ENCODE measurements at places on chromosomes 2 and 18.

DNA sequence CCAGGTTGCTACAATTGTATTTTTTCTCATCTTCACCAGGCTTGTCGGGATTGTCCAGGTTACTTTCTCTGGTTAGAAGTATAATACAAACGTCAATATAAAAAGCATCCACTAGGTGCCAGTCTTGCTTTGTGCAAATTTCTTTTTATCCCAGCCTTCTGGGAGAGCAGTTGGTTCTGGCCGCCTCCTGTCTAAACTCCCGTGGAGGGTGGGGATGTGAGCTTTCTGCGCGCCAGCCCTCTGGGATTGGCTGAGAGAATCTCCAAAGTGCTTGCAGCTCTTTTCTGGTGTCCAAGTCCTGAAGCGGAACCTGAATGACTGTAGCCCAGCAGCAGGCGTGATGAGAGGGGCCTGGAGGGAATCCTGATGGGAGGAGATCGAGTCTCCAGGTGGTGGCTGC lies 22.4 kb upstream of the TOGARAM2 start:
- DNase-seq = no peak
- H3K36me3 ChIP-seq = no peaks in the 10 kb centered on the region
- no peak overlapping the region for H3K27ac ChIP-seq
- H3K27me3 ChIP-seq = no peaks in the 10 kb centered on the region

DNA sequence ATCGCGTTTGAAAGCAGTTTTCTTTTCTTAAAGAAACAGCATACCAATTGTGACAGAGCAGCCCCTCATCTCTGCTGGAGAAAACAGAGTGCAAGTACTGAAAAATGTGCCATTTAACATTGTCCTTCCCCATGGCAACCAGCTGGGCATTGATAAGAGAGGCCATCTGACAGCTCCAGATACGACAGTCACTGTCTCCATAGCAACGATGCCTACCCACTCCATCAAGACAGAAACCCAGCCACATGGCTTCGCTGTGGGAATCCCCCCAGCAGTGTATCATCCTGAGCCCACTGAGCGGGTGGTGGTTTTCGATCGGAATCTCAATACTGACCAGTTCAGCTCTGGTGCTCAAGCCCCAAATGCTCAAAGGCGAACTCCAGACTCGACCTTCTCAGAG lies 9.5 kb downstream of the GRHL1 start:
- no peak overlapping the region for H3K27ac ChIP-seq
- peaks cover 10% of the 10 kb centered on the region for H3K27me3 ChIP-seq
- H3K4me1 ChIP-seq = peaks cover 5% of the 10 kb centered on the region
- H3K4me3 ChIP-seq = no peak overlapping the region
- no peak for DNase-seq
- H3K36me3 ChIP-seq = no peaks in the 10 kb centered on the region

GRCh38 chr2:39743269-39743776 lies 35.7 kb downstream of the THUMPD2 start:
- no peak for DNase-seq
- no peaks in the 10 kb centered on the region for H3K27me3 ChIP-seq
- no peaks in the 10 kb centered on the region for H3K4me1 ChIP-seq
- H3K27ac ChIP-seq = no peak overlapping the region
- H3K4me3 ChIP-seq = no peak overlapping the region

DNA sequence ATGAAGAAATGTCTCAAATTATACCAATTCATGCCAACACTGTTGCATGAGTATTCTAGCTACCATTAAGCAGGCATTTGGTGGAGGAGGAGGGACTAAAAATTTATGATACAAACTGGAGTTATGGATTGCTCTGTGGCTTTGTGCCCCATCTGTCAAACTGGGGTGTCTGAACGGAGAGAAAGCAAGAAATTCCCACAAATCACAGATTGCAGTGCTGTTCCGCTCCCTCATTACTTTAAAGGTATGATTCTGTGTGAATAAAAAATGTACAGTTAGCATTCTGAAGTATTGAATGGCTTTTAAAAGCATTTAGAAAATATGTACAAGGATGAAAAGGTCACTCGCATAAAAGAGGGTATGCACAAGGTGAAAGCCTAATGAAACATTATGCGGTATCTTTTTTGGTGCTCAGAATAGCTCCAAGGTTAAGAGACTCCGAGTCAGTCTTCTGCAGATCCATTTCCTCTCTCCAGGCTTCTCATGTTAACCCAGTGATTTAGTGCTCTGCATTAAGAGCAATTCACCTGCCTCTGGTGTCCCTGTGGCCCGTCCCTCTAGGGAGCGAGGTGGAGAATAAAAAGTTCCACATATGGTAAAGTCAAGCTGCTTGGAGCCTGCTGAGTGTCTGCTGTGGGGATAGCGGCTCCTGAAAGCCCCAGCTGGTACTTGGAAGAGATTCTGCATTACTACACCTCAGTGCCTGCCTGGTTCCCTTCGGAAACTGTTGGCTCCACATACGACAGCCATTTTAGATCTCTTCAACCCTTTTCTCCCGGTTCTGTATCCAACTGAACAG lies 184.2 kb downstream of the ZNF521 start:
- H3K36me3 ChIP-seq = peaks cover 1% of the 10 kb centered on the region
- H3K4me1 ChIP-seq = peaks cover 24% of the 10 kb centered on the region
- H3K27me3 ChIP-seq = no peaks in the 10 kb centered on the region
- no peak overlapping the region for H3K27ac ChIP-seq

- no peak overlapping the region for H3K27ac ChIP-seq
Observed at GRCh38 chr2:182831101-182831500, 35.3 kb downstream of the FRZB start.

GRCh38 chr2:61178603-61179545 lies 16.9 kb downstream of the C2orf74 start:
- H3K4me3 ChIP-seq = peak overlapping the region; percentile 82
- peaks cover 33% of the 10 kb centered on the region for H3K36me3 ChIP-seq
- no peaks in the 10 kb centered on the region for H3K27me3 ChIP-seq

- H3K4me1 ChIP-seq = peaks cover 93% of the 10 kb centered on the region
- H3K27ac ChIP-seq = peak overlapping the region; percentile 94
- no peaks in the 10 kb centered on the region for H3K27me3 ChIP-seq
- H3K36me3 ChIP-seq = peaks cover 65% of the 10 kb centered on the region
Observed at GRCh38 chr2:174585657-174586252, 11.8 kb downstream of the WIPF1 start.

- no peaks in the 10 kb centered on the region for H3K27me3 ChIP-seq
- H3K36me3 ChIP-seq = peaks cover 9% of the 10 kb centered on the region
- peak; percentile 75 for DNase-seq
- peak overlapping the region; percentile 85 for H3K4me3 ChIP-seq
- H3K4me1 ChIP-seq = peaks cover 31% of the 10 kb centered on the region
Observed at GRCh38 chr2:120177001-120177621, 46.1 kb downstream of the TMEM185B start.

GRCh38 chr2:156687715-156688114 lies 251.5 kb downstream of the GPD2 start:
- H3K27ac ChIP-seq = no peak overlapping the region
- peaks cover 13% of the 10 kb centered on the region for H3K27me3 ChIP-seq
- no peak overlapping the region for H3K4me3 ChIP-seq
- peaks cover 1% of the 10 kb centered on the region for H3K36me3 ChIP-seq

DNA sequence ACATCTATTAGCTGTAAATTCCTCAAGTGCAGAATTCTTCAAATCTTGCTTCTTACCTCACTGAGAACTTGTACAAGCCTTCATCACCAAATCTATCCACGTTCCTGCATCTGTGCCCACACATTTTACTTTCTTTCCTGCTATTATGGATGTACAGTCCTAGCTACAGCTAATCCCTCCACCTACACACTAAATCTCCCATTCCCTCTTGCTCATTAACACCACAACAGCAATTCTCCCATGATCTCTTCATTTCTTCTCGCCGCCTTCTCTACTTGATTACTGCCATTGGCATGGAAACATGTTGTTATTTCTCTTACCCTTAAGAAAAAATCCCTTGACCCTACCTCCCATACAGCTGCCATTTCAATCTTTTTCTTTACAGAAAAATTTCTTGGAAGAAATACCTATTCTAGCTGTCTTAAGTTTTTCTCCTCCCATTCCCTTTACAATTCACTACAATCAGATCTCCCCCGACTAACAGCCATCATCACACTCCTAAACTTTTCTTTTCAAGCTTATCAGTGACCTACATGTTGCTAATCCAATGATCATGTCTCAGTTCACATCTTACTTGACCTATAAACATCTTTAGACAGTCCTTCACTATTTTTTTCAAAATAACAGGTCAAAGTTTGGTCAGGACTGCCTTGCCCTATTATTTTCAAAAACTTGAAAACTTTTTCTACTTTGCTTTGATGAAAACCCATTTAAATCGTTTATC lies 41.0 kb downstream of the ROCK2 start:
- no peaks in the 10 kb centered on the region for H3K27me3 ChIP-seq
- DNase-seq = no peak
- H3K36me3 ChIP-seq = no peaks in the 10 kb centered on the region
- peaks cover 15% of the 10 kb centered on the region for H3K4me1 ChIP-seq
- H3K4me3 ChIP-seq = no peak overlapping the region
- no peak overlapping the region for H3K27ac ChIP-seq

GRCh38 chr2:157182834-157183396 lies 74.6 kb upstream of the GALNT5 start:
- DNase-seq = no peak
- H3K4me1 ChIP-seq = no peaks in the 10 kb centered on the region
- H3K4me3 ChIP-seq = no peak overlapping the region

DNA sequence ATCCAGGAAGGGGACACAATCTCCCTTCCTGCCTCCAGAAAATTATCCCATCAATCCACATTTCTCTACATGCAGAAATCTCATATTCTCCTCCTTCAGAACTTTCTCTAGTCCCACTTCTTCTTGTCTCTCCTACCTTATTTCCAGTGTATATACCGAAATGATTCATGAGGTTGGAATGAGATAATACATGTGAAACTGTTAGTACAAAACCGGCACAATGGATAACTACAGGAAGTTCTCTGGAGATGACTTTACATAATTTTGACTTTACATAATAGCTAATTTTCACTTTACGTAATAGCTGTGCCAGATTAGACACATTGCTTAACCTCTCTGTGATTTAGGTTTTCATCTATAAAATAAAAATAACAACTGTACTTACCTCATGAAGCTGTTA lies 801.3 kb downstream of the ERBB4 start:
- no peaks in the 10 kb centered on the region for H3K4me1 ChIP-seq
- H3K27me3 ChIP-seq = no peaks in the 10 kb centered on the region
- no peak overlapping the region for H3K27ac ChIP-seq
- no peak overlapping the region for H3K4me3 ChIP-seq
- no peak for DNase-seq

- no peaks in the 10 kb centered on the region for H3K4me1 ChIP-seq
- H3K4me3 ChIP-seq = no peak overlapping the region
- peaks cover 16% of the 10 kb centered on the region for H3K36me3 ChIP-seq
- H3K27ac ChIP-seq = no peak overlapping the region
- no peaks in the 10 kb centered on the region for H3K27me3 ChIP-seq
- no peak for DNase-seq
Observed at GRCh38 chr18:9535430-9535991, 60.2 kb downstream of the RALBP1 start.

DNA sequence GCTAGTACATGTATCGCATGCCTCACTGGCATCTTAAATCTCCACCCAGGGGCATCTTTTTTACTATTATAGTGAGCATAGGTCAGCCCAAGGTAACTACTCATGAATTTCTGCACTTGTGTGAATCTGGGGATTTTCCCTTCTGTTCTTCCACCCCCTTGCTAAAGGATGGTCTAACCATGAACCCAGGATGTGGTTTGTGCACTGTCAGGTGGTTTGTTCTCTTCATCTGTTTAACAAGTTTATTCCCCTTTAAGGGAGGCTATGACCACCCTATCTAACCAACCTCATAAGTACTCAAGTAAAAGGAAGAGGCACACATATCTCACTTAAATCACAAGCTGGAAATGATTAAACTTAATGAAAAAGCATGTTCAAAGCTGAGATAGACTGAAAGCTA lies 243.0 kb downstream of the RPRM start:
- H3K4me1 ChIP-seq = peaks cover 16% of the 10 kb centered on the region
- H3K27ac ChIP-seq = peak overlapping the region; percentile 44
- no peak overlapping the region for H3K4me3 ChIP-seq
- no peaks in the 10 kb centered on the region for H3K27me3 ChIP-seq

DNA sequence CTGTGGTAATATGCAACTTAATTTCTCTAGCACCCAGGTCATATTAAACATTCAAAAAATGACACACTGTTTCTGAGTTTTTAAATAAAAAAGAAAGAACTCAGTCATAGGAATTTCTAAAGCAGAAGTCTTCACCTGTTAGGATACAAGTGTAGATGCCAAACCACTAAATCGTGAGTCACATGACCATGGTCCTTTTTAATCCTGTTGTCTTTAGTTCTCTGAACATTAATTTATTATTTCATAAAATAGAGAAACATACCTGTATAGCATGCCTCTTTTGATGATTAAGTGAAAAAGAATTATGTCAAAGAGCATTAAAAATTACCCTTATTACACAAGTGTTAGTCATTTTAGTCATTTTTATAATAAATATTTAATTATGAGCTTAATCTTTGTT lies 398.8 kb downstream of the CCDC85A start:
- no peaks in the 10 kb centered on the region for H3K4me1 ChIP-seq
- no peak for DNase-seq
- no peak overlapping the region for H3K4me3 ChIP-seq
- no peak overlapping the region for H3K27ac ChIP-seq

GRCh38 chr2:6917761-6918421 lies 679 bp downstream of the RNF144A start:
- peaks cover 52% of the 10 kb centered on the region for H3K4me1 ChIP-seq
- peak overlapping the region; percentile 32 for H3K27ac ChIP-seq
- DNase-seq = no peak
- H3K4me3 ChIP-seq = peak overlapping the region; percentile 63
- H3K36me3 ChIP-seq = peaks cover 8% of the 10 kb centered on the region
- H3K27me3 ChIP-seq = no peaks in the 10 kb centered on the region

DNA sequence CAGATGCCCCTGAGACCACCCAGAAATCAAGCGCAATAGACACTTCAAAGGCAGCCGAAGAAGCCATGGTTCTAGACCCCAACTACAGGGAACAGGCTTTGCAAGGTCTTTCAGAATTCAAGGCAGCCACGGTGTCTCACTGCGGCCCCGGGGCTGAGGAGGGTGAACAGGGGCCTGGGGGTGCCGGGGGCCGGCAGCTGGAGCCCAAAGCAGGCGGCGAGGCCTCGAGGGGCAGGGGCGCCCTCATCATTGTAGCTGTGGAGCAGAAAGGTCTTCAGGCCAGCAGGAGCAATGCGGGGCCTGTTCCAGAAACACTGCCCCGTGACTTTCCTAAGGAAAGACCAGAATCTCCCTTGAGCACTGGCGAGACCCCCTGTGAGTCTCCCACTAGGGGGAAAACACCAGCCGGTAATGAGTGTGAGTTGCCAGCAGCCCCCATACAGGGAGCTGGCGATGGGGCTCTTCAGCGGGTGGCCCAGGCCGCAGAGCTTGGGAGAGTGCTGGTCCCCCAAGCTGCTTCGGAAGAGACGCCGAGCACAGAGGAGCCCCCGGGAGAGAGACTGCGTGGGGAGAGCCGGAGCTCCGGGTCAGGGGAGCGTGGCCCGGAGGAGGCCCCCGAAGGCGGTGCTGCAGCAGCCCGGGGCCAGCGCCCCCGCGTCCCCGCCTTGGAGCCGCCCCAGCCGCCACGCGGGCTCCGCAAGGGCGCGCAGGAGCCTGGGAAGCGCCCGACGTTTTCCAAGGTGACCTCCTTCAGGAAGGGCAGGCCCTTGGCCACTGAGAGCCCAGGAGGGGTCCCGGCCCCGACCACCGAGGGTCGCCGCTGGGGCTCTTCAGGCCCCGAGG lies 79.1 kb downstream of the ARHGEF4 start:
- DNase-seq = no peak
- H3K36me3 ChIP-seq = peaks cover under 1% of the 10 kb centered on the region
- H3K4me1 ChIP-seq = no peaks in the 10 kb centered on the region
- H3K27ac ChIP-seq = no peak overlapping the region
- H3K4me3 ChIP-seq = no peak overlapping the region
- H3K27me3 ChIP-seq = peaks cover 49% of the 10 kb centered on the region

GRCh38 chr18:21194871-21195771 lies 46.9 kb upstream of the GREB1L start:
- no peak overlapping the region for H3K27ac ChIP-seq
- peaks cover 58% of the 10 kb centered on the region for H3K27me3 ChIP-seq
- no peaks in the 10 kb centered on the region for H3K4me1 ChIP-seq
- no peaks in the 10 kb centered on the region for H3K36me3 ChIP-seq

Measured in central memory CD8-positive, alpha-beta T cell (primary cell).